Glutamatergic neuron (in vitro differentiated cells): ENCODE measurements at places on chromosomes 7 and 10. TPM values are rescaled to one million over a fixed set of nuclear protein-coding genes. Genes with fewer than 3 reads are reported as not detected.

DNA sequence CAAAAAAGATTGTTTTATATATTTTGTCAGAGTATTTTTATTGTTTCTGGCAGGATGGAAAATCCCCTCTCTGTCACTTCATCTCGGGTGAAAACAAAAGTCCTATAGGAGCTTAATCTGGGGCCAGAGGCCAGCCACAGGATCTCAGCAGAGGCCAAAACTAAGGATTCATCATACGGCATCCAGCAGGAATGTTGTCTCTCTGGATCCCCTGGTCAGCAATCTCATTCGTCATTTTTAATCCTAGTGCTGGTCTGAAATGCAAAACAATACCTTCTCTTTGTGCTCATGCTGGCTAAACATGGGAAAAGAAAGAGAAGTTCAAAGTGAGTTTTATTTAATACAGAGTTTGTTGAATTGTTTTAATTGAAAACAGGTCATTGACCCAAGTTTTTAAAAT, 482.5 kb upstream of the AUTS2 start:
- no peak for DNase-seq

GRCh38 chr7:30752484-30752883, 549 bp downstream of the INMT start:
- DNase-seq = no peak

HPSE2 gene
- total RNA-seq = not detected

GPR146 gene
- total RNA-seq = 3.1 TPM

C10orf95 gene
- not detected for total RNA-seq
